ENCODE measurements at places on chromosomes 6 and 20.

DNA sequence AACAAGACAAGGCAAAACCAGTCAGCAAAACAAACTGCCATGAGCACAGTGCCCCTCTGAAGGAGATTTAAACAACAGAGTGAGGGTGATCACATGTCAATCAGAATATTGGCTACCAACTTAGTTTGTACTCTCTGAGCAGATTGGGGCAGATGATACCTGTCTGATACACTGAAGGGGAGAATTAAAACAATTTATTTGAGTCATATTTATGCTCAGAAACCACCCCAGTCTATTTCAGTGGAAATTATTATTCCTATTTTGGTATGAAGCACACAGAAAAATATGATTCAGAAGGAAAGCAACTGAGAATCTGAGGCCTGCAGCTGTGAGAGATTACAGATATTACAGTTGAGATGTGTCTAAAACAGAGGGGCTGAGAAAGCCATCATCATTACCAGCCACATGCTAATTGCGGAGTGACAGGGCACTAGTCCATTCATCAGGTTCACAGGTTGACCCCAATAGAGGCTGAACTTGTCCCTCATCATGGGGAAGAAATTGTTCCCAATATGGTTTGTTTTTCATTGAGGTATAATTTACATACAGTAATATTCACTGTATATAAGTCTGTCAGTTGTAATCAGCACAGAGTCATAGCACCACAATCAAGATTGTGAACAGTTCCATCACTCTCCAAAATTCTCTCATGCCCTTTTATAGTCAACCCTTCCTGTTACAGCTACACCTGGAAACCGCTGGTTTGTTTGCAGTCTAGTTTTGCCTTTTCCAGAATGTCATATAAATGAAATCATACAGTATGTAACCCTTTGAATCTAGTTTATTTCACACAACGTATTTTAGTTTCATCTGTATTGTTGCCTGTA, 134.5 kb downstream of the AKAP7 start:
- no peak for DNase-seq

- no peak for DNase-seq
These were observed 44.6 kb downstream of the PEX7 start for GRCh38 chr6:136866872-136867416.

- no peak for DNase-seq
These were observed 653 bp downstream of the NAA20 start for GRCh38 chr20:20017844-20018185.

GRCh38 chr6:29941016-29941415, 1.3 kb upstream of the HLA-A start:
- DNase-seq, result no peak

DNA sequence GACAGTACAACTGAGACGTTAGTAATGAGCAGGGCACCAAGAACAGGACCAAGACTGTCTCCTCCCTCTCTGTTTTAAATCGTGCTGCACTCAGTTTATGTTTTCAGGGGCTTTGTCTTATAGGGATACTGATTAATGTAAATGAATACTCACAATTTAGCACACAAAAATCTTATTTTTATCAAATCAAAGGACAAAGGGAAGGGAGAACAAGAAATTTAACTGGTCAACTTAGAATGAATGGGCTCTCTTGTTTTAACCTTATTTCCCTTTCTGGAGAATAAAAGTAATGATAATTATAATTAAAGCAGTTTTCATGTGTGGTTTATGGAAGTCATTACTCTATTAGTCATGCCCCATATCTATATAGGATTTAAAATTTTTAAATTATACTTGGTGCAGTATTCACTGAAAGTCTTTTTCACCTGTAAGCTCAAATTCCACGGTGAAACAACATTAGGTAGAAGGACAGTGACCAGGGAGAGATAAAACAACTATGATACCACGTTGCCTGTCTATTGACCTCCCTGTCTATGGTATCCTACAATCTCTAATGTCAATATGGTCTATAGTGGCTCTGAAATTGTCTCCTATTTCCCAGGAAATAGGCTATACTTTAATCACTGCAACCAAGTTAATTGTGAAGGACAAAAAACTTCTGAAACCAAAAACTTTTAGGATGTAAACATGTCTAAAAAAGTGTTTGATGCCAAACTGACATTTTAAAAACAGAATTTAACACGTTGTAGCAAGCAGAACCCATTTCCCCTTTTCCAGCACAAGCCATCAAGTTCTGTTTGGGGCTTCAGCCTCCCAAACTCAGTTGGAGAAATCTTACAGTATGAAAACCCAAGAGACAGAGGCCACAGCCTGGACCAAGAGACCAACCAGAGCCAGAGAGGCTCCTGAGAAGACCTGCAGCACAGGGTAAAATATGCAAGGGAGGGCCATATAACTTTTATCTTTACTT, 15.0 kb downstream of the ELOVL5 start:
- no peak for DNase-seq

- DNase-seq, result no peak
These were observed 175.1 kb downstream of the VEGFA start for GRCh38 chr6:43944908-43945767.
